ENCODE measurements at places on chromosomes 11 and 22.

DNA sequence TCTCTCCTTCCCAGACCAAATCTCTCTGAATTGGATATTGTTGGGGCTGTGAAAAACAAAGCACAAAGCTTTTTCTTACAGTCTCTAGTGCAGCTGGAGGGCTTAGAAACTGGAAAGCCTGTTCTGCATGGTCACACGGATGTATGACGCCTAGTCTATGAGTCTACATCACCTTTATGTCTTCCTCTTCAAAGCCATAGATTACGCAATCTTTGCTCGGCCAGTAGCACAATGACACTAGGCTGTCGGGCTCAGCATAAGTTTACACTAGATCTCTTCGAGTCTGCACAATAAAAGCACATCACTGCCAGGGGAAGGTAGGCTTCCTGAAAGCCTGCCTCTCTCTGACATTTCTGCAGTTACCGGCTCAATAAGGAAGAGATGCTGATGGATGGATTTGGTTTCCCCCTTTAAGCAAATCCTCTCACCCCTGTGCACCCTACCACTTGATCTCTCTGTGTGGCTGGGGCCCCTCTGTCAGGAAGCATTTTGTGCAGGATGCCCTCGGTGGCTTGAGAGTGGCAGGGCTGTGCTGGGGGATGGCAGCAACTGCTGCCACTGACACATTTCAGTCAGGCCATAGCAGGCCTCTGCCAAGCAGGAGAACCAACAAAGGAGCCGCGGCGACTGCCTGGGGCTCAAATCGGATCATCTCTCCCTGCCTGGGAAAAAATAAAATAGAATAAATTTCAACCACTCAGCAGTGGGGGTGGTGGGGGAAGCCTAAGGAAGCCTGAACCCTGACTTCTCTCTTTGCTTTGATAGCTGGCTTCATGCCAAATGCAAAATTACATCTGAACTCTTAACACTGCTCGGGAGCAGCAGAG lies 1272.8 kb downstream of the LRRC4C start:
- no peak for DNase-seq

- DNase-seq, result no peak
Measured at GRCh38 chr11:44979543-44980399, 29.1 kb upstream of the TP53I11 start.

- peak; percentile 94 for DNase-seq
Measured at GRCh38 chr22:25754527-25755202, 12.7 kb downstream of the MYO18B start.

DNA sequence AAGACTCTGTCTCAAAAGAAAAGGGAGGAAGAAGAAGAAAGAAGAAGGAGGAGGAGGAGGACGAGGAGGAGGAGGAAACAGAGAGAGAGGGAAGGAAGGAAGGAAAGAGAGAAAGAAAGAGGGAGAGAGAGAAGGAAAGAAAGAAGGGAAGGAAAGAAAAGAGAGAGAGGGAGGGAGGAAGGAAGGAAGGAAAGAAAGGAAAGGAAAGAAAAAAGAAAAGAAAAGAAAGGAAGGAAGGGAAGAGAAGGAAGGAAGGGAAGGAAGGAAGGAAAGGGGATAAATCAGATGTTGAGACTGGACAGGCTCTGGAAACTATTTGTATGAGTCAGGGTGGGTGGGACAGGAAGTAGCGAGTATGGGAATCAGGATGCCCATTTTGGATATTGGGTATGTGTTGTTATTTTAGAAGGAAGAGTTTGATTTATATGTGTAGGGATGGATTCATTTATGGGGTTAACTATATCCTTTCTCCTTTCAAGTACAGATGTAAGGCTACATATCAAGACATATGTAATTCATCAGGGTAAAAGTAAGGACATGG lies 6.0 kb upstream of the RPL3 start:
- peak; percentile 54 for DNase-seq

GRCh38 chr11:10320736-10321465 lies 16.0 kb downstream of the ADM start:
- no peak for DNase-seq

DNA sequence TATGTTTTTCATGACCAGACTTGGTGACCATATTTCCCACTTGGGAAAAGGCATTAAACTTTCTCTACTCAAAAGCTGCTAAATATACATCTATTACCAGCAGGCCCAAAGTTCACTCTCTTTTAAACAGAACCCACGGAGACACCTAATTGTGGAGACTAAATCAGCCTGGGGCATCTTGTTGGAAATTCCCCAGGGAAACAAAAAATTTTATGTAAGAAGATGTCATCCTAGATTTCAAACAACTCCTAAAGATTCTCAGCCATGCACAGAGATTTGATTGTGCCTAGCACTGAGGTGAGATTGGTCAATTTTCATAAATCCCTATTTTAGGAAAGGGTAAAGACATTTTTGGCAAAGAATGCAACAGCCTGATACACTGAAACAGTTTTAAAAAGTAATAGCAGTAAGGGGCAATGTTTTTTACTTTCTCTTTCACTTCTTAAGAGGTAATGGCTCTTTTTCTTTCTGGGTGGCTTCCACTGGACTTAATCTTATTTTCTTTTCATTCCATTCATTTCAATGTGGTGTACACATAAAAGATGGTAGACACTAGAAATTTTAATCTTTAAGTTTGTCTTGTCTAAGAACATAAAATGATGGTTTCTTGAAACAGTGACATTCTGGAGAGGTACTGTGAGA lies 9.6 kb downstream of the OR52N2 start:
- no peak for DNase-seq

DNA sequence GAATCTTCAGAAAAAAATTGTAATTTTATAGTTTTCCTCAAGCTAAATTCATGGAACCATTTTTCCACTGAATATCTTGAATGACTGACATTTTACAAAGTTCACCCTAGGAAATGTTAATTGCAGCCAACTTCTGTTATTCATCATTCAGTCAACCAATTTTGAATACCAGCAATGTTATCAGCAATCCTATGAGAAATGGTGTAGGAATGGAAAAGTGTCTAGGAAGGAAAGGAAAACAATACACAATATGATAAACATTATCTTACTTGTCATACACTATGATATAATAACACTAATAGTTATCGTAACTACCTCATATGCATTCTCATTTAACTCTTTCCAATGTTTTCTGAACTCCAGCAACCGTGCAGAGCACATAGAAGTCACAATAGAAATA lies 790.5 kb upstream of the LRRC4C start:
- DNase-seq, result no peak

DNA sequence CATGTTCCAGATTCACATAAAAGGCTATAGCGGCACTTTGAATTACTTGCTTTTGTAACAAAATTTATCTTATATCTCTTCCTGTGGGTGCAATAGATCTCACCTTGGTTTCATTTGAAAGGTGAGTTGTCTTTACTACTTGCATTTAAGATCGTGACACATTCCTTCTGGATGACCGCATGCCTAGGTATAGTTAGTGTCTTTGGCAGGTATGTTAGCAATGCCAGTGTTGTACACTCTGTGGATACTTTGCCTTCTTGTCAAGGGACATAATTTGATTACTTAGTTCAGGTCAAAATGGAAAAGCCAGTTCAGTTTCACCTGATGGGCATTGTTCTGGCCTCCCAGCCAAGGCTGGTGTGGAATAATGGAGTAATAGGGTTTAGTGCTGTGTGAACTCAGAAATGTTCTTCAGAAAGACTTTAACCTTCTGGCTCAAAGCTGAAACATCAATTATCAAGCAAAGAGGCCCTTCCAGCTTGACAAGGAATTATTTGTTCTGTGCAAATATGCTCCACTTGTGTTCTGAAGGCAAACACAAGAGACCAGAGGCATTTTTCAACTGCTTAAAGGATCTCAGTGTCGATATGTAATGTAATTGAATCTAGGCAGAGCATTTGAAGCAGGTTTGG lies 64.6 kb downstream of the AMOTL1 start:
- DNase-seq, result no peak

DNA sequence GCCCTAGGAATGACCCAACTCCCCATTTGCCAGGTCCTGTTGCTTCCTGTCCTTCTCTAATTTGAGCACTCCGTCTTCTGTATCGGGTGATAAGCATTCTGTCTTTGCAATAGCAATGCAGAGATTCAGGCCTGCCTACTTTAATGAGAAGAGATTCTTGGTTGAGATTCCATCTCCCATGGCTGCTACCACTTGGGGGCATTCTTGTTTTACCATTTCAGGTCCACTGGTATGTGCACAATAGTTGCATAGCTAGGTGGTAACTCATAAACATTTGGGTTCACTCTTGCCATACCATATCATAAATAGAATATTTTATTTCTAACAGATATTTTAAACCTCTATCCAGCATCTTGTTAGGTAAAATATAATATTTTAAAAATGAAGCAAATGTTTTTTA lies 34.4 kb upstream of the CALCB start:
- DNase-seq, result peak; percentile 55

GRCh38 chr11:117219995-117220394 lies 11.9 kb downstream of the PCSK7 start:
- DNase-seq, result no peak

GRCh38 chr11:33747979-33748378 lies 11.8 kb upstream of the CD59 start:
- no peak for DNase-seq

DNA sequence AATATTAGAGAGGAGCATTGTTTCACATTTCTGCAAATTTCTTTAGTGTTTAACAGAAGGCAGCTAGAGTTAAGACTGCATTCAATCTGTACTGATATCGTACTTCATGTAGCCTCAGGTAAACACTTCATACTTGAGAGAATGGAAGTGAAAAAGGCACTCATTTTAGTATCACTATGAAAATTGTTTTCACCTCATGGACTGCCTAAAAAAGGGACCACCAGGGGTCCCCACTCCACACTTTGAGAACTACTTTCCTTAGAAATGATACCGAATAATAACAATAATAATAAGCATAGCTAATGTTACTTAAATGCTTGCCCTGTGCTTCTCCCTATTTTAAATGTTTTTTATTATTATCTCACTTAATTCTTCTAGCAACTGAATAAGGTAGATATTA lies 95.1 kb downstream of the BLID start:
- DNase-seq, result peak; percentile 42

- no peak for DNase-seq
Measured at GRCh38 chr22:27312565-27312964, 489.0 kb downstream of the MN1 start.

- DNase-seq, result no peak
Measured at GRCh38 chr11:117859488-117860112, 16.9 kb downstream of the FXYD6 start.

- DNase-seq, result no peak
Measured at GRCh38 chr11:64443001-64443400, 84.0 kb downstream of the RPS6KA4 start.

DNA sequence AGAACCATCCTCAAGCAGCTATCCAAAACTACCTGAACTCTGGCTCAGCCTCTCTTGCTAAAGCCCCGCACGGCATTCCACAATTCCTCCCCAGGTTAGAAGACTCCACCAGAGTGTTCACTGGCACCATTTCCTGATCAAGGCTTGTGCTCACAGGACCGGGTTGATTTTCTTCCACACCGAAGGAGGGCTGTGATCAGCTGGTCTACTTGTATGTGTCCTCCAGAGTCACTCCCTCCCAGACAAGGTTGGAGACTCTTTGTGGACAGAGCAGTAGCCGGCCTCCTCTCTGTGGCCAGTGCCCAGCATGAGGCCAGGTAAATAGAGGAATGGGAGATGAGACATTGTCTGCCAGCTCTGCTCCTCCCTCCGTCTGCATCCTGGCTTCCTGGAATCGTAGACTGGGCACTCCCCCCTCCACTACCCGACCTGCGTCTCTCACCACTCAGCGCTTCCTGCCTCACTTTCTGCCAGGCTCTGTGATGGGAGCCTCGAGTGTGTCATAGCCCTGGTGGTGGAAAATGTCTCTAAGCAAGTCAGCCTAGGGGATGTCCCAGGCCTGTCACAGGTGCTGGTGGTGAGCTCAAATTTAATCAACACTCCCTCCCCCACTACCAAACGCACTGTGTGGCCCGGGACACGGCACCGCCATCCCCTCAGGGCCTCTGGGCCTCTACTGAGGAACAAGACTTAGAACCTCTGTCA lies 12.5 kb upstream of the TMPRSS6 start:
- DNase-seq, result peak; percentile 14

GRCh38 chr11:104098132-104098531 lies 61.7 kb downstream of the DDI1 start:
- DNase-seq, result no peak

DNA sequence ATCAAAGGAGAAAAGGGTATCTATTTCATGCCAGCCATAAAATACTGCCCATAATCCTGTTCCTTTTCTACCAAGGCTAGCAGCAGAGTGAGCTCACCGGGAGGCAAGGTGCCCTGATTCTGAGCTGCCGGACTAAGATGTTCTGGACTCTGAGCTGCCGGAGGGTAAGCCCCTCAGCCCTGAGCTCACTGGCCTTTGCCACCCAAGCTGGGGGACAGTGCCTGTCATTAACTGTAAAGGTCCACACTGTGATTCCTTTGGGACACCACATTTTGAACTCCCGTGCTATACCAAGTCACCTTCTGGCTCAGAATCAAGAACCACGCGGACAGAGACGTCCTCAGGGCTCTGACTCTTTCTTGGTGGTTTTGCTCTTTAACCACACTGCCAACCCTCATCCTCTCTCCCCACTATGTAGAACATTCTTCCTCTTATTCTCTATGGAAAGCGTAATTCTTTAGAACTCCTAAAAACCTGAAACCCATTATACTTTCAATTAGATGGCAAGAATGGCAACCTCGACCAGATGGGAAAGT lies 88.4 kb upstream of the BID start:
- DNase-seq, result no peak

- DNase-seq, result no peak
Measured at GRCh38 chr11:1011320-1011698, 25.2 kb downstream of the MUC6 start.

DNA sequence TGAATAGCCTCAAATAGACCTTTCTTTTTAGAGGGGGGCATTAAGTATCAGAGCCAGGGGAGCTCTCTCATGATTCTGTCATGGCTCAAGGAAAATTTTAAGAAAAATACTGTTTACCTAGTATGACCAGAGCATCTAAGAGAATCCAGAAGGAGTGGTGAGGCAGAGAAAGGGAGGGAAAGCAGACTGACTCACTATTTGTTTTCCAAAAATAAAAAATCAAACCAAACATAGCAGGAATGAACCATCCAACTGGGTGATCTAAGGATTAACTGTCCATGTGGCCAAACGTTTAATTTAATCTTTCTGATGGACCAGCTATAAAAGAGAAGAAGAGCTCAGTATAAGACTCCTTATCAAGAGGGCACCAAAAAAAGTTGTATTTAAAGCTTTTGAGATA lies 70.8 kb downstream of the GAB2 start:
- peak; percentile 24 for DNase-seq

- peak; percentile 29 for DNase-seq
Measured at GRCh38 chr22:50641696-50642607, 14.0 kb upstream of the ARSA start.
